ENCODE measurements at places on chromosomes 16 and 17. TPM values are rescaled to one million over a fixed set of nuclear protein-coding genes. Genes with fewer than 3 reads are reported as not detected.

VAT1 gene
- 240 TPM for total RNA-seq

PRR29 gene
- total RNA-seq = 0.20 TPM

HSD11B2 gene
- not detected for total RNA-seq

STH gene
- total RNA-seq = not detected

PRSS36 gene
- 0.59 TPM for total RNA-seq

KCNJ16 gene
- total RNA-seq = not detected

BFAR gene
- 63.9 TPM for total RNA-seq

SF3B3 gene
- total RNA-seq = 153 TPM

GLP2R gene
- total RNA-seq = not detected

CDH5 gene
- 3.6 TPM for total RNA-seq

TMC8 gene
- total RNA-seq = 0.13 TPM

HID1 gene
- 2.3 TPM for total RNA-seq

TP53TG3F gene
- total RNA-seq = not detected

KRTAP4-6 gene
- total RNA-seq = not detected

PTGES3L gene
- 0.23 TPM for total RNA-seq

HASPIN gene
- total RNA-seq = 1.9 TPM

AGRP gene
- not detected for total RNA-seq

WFDC1 gene
- total RNA-seq = 25.1 TPM

LGALS9C gene
- total RNA-seq = not detected

ARHGDIG gene
- total RNA-seq = 1.1 TPM

ZMYND15 gene
- total RNA-seq = 0.07 TPM

MT1E gene
- total RNA-seq = 86.1 TPM

ABCA10 gene
- total RNA-seq = 1.3 TPM

CA4 gene
- not detected for total RNA-seq

CD300A gene
- not detected for total RNA-seq

SHCBP1 gene
- 3.8 TPM for total RNA-seq

OMG gene
- total RNA-seq = 0.30 TPM

DPEP1 gene
- not detected for total RNA-seq

TBC1D3G gene
- not detected for total RNA-seq

ASB16 gene
- total RNA-seq = 0.33 TPM

EPX gene
- total RNA-seq = not detected

CBFA2T3 gene
- not detected for total RNA-seq

WNK4 gene
- total RNA-seq = 0.79 TPM

CFAP119 gene
- total RNA-seq = 0.91 TPM

NOD2 gene
- total RNA-seq = 0.26 TPM

MYL11 gene
- total RNA-seq = not detected

SBK1 gene
- 0.03 TPM for total RNA-seq

KCNJ12 gene
- 4.5 TPM for total RNA-seq

CES1 gene
- 5.8 TPM for total RNA-seq

METRN gene
- 110 TPM for total RNA-seq

SLC22A31 gene
- 0.50 TPM for total RNA-seq

ZNF286A gene
- 37.9 TPM for total RNA-seq

ST6GALNAC1 gene
- total RNA-seq = not detected

FNDC8 gene
- total RNA-seq = not detected

Measured in smooth muscle cell of the pulmonary artery (primary cell).